Stimulated activated naive B cell treated with anti-CD40 and anti-IgM and Interleukin-4, amounts not matched to agents 10 μg/mL and 1 μg/mL and 100 μg/mL, for 72 hours (primary cell): ENCODE measurements at places on chromosomes 11 and 22.
A peak's percentile ranks its signal among the peaks of the same experiment; 100 is the strongest.

DNA sequence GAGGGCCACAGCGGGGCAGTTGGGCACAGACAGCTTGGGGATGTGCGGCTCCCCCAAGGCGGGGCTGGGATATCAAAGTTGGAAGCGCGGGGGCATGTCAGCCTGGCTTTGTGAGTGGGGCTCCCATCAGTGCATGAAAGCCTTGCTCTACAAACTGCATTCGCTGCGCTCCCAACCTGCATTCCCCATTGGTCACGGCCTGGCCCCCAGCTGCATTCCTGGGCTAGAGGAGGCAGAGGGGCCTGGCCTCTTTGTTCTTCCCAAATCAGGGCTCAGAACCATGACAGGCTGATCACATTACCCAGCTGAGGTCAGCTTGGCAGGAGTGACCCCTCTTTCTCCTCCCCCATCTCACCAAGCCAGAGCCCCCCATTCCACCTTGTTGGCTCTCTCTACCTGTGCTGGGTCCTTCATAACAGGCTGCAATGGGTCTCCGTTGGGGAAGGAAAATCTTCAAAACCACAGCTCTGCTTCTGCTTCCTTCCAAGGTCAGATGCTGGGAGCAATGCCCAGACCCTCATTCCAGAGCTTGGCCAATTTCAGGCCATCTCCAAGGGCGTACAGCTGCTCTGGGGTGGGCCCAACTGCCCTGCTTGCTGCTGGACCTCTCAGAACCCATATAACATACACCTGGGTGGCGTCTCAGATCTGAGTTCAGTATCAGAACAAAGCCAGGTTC lies 38.7 kb upstream of the CDON start:
- no peaks in the 10 kb centered on the region for H3K36me3 ChIP-seq
- DNase-seq: no peak
- no peak overlapping the region for H3K27ac ChIP-seq
- peaks cover 20% of the 10 kb centered on the region for H3K27me3 ChIP-seq
- no peak overlapping the region for H3K4me3 ChIP-seq
- no peaks in the 10 kb centered on the region for H3K4me1 ChIP-seq

DNA sequence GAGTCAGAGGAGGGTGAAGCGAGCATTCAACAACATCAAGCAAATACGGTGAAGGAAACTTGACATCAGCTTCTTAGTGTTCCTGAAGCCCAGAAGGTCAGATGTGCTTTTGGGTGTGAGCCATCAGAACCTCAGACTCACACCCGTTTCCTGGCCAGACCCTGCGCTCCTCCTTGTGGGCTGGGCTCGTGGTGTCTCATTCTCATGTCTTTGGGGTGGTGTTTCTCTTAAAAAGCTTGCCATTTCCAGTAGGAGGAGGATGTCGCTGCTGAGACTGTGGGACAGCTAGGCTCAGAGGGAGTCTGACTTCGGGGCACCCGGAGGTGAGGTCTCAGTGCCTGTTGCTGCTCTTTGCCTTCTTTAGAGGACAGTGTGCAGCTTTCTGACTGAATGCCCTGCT lies 24.2 kb downstream of the PPFIBP2 start:
- no peak for DNase-seq
- H3K4me1 ChIP-seq: peaks cover 69% of the 10 kb centered on the region
- peaks cover 6% of the 10 kb centered on the region for H3K27me3 ChIP-seq
- peaks cover 49% of the 10 kb centered on the region for H3K36me3 ChIP-seq
- no peak overlapping the region for H3K27ac ChIP-seq

DNA sequence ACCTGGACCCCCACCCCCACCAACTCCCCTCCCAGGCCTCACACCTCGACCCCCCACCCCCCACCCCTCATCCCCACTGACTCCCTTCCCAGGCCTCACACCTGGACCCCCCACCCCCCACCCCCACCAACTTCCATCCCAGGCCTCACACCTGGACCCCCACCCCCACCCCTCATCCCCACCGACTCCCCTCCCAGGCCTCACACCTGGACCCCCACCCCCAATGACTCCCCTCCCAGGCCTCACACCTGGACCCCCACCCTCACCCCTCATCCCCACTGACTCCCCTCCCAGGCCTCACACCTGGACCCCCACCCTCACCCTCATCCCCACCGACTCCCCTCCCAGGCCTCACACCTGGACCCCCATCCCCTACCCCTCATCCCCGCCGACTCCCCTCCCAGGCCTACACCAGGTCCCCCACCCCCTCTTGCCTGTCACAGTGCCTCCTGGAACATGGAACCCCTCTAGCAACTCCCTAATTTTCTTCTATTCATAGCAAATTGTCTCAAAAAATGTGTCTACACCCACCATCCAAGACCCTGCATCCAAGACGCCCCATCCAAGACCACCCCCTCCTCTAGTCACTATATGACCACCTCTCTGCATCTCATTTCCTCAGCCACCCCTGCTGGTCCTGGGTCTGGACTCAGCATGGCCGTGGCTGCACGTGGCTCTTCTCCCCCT lies 36.9 kb upstream of the BRSK2 start:
- no peaks in the 10 kb centered on the region for H3K36me3 ChIP-seq
- no peak for DNase-seq
- H3K4me1 ChIP-seq: peaks cover 2% of the 10 kb centered on the region
- H3K27me3 ChIP-seq: peaks cover 14% of the 10 kb centered on the region
- no peak overlapping the region for H3K4me3 ChIP-seq

DNA sequence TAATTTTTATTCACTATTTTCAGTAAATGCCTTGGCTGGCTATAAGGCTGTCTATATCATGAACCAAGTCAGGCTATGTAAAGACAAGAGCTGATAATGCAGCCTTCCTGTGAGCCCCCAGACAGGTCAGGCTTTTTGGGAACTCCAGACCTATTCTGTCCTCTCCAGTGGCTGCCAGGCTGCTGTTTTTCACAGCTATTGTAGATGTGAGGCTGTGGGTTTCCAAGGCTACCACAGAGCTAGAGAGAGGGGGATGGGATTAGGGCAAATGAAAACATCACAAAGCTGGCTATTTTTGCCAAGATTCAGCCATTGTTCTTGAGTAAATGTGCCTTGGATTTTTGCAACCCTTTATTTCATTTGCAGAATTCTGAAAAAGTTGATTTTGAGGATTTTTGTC lies 55.7 kb upstream of the SORL1-AS1 start:
- peaks cover 65% of the 10 kb centered on the region for H3K36me3 ChIP-seq
- no peak overlapping the region for H3K4me3 ChIP-seq
- no peak overlapping the region for H3K27ac ChIP-seq
- DNase-seq: no peak
- no peaks in the 10 kb centered on the region for H3K27me3 ChIP-seq

DNA sequence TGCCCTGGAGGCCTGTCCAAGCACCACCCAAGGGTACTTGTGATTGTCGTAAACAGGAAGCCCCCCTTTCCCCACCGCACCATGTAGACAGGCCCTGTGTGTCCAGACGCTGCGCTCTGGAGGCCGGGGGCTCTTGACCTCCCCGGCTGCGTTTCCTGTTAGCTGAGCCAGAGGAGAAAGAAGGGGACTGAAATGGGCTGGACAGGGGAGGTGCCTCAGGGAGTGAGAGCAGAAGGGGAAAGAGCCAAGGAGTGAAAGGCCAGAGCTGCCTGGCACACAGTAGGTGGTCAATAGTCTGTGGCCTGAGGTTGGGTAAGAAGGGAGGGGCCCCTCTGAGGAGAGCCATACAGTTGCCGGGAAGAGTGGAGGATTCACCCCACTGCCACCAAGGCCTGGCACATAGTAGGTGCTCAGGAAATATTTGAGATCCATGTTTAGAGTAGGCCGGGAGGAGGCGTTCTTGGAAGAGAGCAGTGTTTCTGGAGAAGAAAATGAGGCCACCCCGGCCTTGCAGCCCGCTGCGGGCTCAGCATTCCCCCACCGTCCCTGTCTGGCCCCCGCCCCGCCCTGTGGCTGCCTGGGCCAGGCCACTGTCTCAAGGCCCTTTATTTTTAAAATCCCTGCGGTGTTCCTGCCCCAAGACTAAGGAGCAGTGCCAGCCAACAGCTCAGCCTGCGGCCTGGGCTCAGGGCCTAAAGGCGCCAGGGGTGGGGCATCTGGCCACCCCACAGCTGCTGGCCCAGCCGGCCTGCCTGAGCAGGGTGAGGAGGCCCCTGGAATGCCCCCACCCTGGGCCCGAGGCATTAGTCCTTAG lies 13.6 kb upstream of the CDC42EP1 start:
- peaks cover 35% of the 10 kb centered on the region for H3K27me3 ChIP-seq
- DNase-seq: no peak
- H3K4me1 ChIP-seq: peaks cover 24% of the 10 kb centered on the region
- no peak overlapping the region for H3K4me3 ChIP-seq
- H3K36me3 ChIP-seq: no peaks in the 10 kb centered on the region

- peaks cover 59% of the 10 kb centered on the region for H3K36me3 ChIP-seq
- H3K4me1 ChIP-seq: peaks cover 57% of the 10 kb centered on the region
- peak overlapping the region; percentile 98 for H3K27ac ChIP-seq
- H3K4me3 ChIP-seq: peak overlapping the region; percentile 99
- no peak for DNase-seq
These were observed 988 bp downstream of the RPS3 start for GRCh38 chr11:75400146-75400865.

- H3K27ac ChIP-seq: no peak overlapping the region
- no peak for DNase-seq
- H3K4me1 ChIP-seq: no peaks in the 10 kb centered on the region
- no peak overlapping the region for H3K4me3 ChIP-seq
- H3K27me3 ChIP-seq: peaks cover 41% of the 10 kb centered on the region
These were observed 1508.2 kb downstream of the BRD1 start for GRCh38 chr22:48319321-48320047.

GRCh38 chr11:120261321-120261720 lies 21.4 kb downstream of the POU2F3 start:
- H3K27ac ChIP-seq: no peak overlapping the region
- H3K36me3 ChIP-seq: no peaks in the 10 kb centered on the region
- H3K4me1 ChIP-seq: no peaks in the 10 kb centered on the region
- H3K4me3 ChIP-seq: no peak overlapping the region

DNA sequence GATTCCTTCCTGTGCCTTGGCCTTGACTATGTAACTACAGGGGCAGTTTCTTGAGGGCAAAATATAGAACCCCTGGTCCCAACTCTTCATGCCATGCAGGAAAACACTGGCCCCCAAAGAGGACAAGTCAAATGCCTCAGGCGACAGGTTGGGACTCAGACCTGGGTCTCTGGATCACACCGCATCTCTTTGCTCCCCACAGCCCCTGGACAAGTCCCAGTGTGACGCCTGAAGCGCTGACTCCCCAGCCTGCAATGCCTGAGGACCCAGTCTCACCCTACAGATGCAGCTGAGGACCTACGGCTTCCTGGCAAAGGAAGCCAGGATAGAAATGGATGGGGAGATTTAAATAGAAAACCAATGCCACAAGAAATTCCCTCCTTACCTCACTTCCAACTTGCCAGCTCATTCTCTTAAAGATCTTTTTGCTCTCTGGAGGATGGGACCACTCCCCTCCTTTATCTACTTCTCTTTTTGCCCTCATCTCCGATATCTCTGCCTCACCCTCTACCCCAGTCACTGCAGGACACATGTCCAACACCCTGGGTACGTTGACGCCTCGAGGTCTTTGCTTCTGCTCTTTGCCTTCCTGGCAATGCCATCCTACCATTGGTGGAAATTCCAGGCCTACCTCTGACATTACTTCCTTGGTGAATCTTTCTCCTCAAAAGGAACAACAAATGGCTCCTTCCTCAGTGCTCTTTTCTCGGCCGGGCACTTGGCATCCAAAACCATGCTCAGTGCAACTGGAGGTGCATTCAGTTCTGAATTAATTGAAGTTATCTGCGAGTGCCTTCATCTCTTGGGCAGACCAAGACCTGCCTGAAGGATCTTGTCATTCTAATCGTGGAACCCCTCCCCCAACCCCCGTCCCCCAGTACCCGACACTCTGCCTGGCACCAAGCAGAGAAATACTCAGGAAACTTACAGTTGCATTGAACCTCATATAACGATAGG lies 2.0 kb upstream of the PRDM11 start:
- no peak overlapping the region for H3K4me3 ChIP-seq
- no peak for DNase-seq
- H3K27ac ChIP-seq: no peak overlapping the region
- H3K4me1 ChIP-seq: peaks cover 45% of the 10 kb centered on the region
- H3K27me3 ChIP-seq: peaks cover 27% of the 10 kb centered on the region
- H3K36me3 ChIP-seq: peaks cover 7% of the 10 kb centered on the region

DNA sequence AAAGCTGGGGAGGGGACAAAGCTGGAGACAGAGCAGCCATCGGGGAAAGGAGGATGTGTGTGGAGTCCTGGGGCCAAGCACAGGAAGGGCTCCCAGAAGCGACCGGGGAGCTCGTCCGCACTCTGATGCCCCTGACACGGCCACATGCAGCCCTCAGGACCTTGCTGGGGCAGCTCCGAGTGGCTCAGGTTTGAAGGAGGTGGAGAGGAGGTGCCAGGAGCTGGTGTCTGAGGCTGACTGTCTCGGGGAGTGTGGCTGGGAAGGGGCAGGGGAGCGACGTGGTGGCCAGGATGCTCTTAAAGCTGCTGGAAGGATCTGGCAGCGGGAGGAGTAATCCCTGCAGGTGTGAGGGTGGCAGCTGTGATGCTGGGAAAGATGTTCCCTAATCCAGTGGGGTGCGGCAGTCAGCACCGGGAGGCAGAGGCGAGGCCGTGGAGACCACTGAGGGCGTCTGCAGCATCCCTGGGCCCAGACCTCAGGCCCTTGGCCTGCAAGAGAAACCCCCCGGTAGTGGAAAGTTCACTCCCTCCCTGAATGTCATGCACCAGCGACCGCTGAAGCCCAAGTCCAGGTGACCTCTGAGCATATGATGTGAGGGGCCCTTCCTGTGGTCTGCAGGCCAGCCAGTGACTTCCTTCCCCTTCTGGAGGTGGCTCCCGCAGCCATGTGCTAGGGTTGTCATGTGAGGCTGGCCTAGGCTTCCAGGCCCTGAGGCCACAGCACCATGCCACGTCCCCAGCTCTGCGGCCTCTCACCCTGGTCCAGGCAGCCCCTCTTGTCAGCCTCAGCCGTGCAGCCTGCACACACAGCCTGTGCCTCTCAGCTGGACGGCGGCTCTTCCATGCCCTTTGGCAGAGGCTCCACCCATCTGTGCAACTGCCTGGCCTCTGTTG lies 17.2 kb upstream of the CTSD start:
- peaks cover 8% of the 10 kb centered on the region for H3K4me1 ChIP-seq
- H3K4me3 ChIP-seq: no peak overlapping the region
- H3K27ac ChIP-seq: no peak overlapping the region

- no peak overlapping the region for H3K4me3 ChIP-seq
- H3K4me1 ChIP-seq: peaks cover 2% of the 10 kb centered on the region
- no peaks in the 10 kb centered on the region for H3K36me3 ChIP-seq
- peaks cover 33% of the 10 kb centered on the region for H3K27me3 ChIP-seq
These were observed 171.3 kb downstream of the GRIK4 start for GRCh38 chr11:120682866-120683265.

- peaks cover 18% of the 10 kb centered on the region for H3K27me3 ChIP-seq
- no peak for DNase-seq
- no peak overlapping the region for H3K27ac ChIP-seq
- H3K4me1 ChIP-seq: no peaks in the 10 kb centered on the region
- H3K4me3 ChIP-seq: no peak overlapping the region
These were observed 5.9 kb upstream of the MRGPRF start for GRCh38 chr11:69018924-69019323.
